ENCODE measurements at places on chromosomes 12 and 14.

GRCh38 chr12:91900971-91901370 is 244.7 kb downstream of the BTG1 start:
- DNase-seq = no peak

- no peak for DNase-seq
These were observed 15.6 kb downstream of the CCER1 start for GRCh38 chr12:90939382-90939781.

DNA sequence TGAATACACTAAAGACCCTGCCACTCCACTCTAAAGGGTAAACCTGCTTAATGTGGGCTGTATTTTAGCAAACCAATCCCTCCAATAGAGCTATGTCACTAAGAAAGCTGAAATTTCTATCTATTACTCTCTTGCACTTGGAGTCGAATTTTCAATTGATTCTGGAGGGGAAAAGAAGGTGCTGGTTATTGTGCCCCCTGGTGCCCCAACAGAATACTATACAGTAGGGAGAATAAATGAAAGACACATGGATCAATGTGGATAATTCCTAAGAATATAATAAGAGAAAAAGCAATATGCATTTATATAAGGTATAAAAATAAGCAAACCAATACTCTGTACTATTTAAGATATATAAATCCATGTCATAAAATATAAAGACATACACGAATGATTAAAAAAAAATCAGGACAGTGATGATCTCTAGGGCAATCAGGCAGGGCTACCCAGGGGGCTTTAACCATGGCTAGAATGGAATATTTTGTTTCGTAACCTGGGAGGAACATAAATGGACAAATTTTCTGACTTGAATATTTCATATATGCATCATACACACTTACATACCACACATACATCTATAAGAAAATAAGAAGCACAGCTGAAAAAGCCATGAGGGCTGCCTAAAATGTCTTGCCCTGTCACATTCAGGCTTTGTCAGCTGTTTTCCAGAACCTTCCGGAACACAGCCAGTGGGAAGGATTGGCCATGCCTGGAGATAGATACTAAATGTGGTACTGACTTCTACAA is 54.4 kb downstream of the EFCAB11 start:
- DNase-seq = peak; percentile 12

DNA sequence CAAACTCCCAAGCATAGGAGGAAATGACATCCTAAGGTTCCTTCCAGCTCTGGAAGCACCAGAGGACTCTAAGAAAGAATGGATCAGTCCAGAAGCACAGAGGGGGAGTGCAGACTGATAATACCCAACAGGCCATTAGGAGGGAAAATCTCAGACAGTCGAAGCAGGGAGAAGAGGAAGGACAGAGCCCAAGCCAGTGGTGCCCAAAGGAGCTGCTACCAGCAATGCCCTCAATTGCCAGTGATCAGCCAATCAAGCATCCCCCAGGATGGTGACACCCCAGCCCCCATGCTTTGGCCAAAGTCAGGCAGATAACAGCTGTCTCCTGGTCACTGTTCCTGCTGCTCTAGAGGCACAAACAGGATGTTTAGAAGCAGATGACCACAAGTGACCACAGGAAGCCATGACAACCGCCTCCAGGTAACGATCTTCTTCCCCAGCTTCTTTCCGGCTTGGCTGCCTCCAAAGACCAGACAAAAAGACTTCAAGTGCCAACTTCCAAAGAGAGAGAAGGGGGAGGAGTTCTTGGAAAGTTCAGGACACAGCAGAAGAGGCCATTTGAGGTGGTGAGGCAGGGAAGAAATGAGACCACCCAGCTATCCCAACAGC is 16.2 kb downstream of the PXN start:
- no peak for DNase-seq

GRCh38 chr12:64180951-64181350 is 41.1 kb downstream of the KICS2 start:
- no peak for DNase-seq

DNA sequence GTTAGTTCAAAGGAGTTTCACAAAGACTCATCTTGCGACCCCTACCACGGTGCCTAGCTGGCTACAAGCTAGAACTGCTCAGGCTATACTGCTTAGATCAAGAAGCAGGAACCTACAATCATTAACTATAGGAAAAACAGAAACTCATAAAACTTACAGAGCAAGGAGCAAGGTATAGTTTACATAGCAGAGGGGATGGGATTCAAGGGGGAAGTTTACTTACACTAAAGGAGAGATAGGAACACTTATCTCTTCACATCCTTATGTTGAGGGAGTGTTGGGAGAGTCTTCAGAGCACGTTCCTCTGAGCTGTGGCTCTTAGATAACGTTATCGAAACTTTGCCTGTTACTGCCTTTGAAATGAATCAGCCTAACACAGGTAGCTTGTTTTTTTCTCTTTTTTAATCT is 58.1 kb downstream of the FSCB start:
- DNase-seq = no peak

DNA sequence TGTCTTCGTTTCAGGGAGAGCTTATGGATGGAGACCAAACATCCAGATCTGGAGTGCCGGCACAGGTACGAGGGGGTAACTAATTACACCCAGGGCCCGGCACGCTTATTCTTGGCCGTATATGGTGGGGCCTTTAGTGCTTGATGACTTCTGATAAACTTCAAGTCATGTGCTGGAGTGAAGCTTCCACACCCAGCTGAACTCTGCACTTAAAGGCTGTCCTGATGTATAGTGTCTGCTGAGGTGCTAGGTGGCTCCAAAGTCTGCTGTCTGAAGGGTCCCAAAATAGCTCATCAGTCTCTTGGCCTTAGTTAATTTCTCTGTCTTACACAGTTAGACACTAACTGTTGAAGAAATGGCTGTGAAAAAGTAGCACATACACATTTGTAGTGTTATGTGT is 17.9 kb downstream of the RNF34 start:
- no peak for DNase-seq

GRCh38 chr14:64973026-64973442 is 898 bp upstream of the RAB15 start:
- no peak for DNase-seq

GRCh38 chr12:132261328-132262138 is 67.9 kb downstream of the GALNT9 start:
- DNase-seq = no peak

- DNase-seq = no peak
These were observed 26.5 kb downstream of the MTA1 start for GRCh38 chr14:105445901-105446845.

Data from activated CD4-positive, alpha-beta T cell treated with anti-CD3 and anti-CD28 coated beads, Interleukin-2, amount 50 U/mL, for 48 hours (primary cell).